Left colon (tissue), 2 donors: ENCODE measurements at places on chromosomes 7 and 10.

DNA sequence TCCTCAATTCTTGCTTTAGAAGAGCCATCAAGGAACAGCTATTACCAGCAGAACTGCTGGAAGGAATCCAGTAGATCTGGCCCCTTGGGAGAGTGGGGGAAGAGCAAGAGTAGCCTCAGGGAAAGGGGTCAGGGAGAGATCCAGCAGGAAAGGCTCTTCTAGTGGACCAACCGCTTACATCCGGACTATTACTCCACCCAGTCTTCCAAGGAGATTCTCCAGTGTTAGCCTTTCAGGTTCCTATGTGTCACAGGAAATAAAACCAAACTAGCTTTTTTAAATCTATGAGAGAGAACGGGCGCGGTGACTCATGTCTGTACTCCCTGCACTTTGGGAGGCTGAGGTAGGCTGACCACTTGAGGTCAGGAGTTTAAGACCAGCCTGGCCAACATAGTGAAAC, 34.3 kb downstream of the TET1 start:
- DNase-seq, result no peak

GRCh38 chr7:43914795-43915194, 8.4 kb upstream of the URGCP start:
- DNase-seq, result no peak

DNA sequence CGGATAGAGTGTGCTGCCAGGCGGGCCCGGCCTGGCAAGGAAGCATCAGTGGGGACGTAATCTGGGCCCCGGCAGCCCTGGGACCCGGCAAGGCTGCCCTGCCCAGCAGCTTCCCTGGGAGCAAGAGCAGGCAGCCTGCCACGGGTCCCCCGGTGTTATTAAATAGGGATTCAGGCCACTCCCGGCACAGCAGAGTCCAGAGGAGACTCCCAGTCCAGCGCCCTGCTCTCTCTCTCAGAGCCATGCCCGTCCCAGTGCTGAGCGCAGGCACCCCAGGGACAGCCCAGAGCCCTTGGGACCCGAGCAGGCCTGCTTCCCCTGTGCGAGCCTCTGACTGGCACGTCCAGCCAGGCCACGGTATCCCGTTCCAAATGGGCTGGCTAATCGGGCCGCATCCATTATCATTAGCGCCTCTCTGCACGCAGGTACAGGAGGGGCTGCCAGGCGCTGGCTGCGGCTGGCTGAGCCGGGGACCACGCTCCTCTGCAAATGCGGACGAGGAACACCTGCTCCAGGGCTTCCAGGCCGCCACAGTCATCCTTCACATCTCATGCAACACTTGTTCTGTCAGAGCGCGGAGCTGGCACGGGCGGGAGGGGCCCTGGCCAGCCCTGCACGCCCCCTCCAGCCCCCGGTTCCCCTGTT, 344.2 kb upstream of the MKI67 start:
- no peak for DNase-seq

DNA sequence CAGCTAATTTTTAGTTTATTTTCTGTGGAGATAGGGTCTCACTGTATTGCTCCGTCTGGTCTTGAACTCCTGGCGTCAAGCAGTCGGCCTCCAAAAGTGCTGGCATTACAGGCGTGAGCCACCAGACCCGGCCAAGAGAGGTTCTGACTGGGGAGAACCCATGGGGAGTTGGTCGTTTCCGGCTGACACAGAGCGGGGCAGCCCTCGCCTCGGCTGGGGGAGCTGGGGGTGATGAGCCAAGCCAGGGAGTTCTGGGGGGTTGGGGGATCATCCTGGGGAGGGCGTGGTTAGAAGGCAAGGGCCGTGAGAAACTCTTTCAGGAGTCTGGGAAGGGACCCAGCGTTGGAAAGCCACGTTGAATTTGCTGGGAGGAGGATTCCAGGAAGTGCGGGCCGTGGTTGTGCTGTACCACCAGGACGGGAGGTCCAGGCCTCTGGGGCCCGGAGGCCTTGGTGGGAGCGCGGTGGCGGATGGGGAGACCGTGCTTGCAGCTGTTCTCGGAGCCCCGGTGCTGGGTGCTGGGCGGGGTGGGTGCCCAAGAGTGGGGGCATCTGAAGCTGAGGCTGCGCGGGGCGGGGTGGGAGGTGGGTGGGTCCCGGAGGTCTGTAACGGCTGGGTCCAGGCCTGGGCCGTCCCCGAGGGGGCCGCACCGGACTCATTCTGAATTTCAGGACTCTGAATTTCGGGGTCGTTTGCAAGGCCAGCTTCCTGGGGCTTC, 8.4 kb upstream of the ZNF853 start:
- DNase-seq, result no peak

DNA sequence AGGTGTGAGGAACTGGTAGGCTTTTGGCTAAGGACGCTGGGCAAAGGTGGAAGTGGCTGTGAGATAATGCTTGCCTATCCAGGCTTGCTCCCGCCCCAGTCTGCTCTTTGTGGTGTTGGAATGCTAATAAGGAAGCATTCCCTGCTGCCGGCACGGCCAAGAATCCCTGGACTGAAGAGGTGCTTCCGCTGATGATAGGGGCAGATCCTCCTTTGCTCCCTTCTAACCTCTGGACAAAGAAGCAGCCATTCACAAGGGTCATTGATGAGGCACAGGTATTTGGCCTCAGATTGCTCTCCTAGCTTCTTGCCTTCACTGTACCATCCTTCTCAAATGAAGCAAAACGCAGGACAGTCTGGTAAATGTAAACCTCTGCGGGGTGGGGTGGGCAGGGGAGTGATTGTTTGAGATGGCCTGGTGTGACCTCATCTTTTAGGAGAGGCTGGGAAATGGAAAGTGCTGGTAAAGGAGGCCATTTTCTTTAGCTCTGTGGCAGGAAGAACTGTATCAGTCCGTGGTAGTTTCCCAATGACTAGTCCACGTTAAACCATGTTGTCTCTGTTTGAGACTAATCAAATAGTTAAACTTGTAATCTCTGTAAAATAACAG, 1.7 kb downstream of the PGAM1 start:
- peak; percentile 88 for DNase-seq

DNA sequence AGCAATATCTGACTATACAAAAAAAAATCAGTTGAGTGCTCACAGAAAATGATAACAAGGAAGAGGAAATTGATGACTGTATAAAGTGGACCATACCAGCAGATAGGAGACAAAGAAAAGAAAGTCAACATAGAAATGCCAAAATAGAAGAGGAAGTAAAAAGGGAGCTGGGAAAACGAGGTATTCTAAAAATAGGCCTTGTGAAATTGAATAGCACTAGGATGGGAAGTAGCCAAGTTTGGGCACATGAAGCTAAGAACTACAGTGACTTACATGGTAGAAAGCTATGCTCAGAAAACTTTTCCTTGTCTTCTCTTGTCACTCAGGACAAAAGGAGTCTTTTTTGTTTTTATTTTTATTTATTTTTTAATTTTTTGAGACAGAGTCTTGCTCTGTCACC, 76.2 kb upstream of the APBB1IP start:
- DNase-seq, result no peak

- no peak for DNase-seq
Measured at GRCh38 chr10:13095094-13095493, 4.9 kb upstream of the OPTN start.

DNA sequence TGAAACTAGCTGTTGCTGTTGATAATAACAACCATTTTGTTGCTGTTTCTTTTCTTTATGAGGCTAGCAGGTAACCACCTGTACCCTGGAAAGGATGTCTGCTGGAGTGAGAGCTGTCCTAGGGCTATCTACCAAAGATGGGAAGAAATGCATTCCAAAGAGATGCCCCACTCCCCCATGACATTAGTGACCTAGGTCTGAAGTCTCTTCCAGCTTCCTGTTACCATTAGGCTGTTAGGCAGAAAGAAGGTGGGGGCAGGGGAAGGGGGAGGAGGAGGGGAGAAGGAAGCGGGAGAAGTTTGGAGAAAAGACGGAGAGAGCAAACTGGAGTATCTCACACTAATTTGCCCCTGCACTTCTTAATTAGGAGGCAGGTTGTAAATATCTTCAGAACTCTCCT, 118.5 kb downstream of the ABLIM1 start:
- no peak for DNase-seq

DNA sequence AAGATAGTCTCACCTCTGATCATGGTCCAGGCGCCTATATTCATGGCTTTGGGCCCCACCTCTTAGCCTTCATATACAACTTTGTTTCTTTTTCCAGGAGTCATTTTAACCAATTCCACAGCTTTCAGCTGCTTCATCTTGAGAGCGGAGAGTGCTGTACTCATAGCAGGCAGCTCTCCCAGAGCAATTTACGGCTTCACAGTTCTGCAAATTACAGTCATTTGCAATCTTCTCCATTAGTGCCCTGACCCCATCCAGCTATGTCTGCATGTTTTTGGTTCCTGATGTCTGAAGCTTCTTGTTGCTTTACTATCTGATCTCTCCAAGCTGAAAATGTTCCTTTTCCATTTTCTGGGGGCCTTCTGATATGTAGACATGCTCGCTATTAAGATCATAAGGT, 18.0 kb upstream of the MEST start:
- no peak for DNase-seq

DNA sequence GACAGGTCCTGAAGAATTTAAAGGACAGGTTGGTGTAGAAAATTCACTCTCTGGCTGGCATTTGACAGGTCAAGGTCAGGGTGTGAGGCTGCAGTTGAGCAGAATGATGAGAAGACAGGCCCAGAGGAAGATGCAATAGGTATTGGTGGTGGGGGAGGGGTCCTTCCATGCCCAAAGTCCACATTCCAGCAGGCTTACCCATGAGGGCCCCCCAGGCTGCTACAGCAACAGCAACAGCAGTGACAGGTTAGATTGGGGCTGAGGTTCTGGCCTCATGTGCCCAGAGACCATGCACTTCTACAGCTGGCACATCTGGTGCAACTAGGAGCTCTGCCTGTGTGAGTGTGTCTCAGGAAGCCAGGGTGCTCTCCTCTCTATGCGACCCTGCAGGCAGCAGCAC, 223.5 kb upstream of the GHITM start:
- no peak for DNase-seq

DNA sequence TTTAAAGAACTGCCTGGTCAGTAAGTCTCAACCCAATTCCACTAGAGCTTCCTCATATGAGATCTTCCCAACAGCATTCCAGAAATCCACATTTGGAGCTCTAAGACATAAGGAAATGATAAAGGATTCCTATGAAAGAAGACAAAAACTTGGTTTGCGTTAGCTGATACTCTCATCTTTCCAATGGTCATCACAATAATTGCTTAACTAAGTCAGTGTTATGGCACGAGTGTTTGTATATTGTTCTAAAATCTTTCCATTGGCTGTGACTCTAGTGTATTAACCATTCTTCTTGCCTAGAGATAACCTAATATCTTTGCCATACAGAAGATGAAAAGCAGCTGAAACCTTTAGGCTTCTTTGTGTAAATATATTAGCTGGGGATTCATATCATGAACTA, 289.0 kb downstream of the SNX13 start:
- DNase-seq, result no peak
